Stimulated activated CD8-positive, alpha-beta memory T cell treated with anti-CD3 and anti-CD28 coated beads, Interleukin-12 subunit alpha, Interleukin-12 subunit beta, amount 100 ng/mL, for 4 hours (primary cell): ENCODE measurements at places on chromosomes 4 and X.

- DNase-seq = no peak
Measured at GRCh38 chrX:48043056-48043455, 28.4 kb downstream of the ZNF630 start.

DNA sequence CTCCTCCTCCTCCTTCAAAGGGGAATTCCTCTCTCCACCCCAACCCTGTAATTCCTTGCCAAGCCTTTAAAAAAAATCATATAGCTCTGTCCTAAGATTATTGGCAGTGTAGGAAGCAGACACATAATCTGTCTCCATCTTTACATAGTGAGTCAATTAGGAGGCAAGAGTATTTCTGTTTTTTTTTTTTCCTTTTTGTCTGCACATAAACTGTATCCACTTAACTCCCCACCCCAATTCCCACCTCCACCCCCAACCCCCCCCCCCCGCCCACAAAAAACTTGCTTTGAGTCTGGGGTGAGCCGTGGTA is 182.5 kb downstream of the RASL11B start:
- DNase-seq = no peak

- DNase-seq = no peak
Measured at GRCh38 chrX:140505421-140506337, 810 bp upstream of the SOX3 start.

GRCh38 chr4:8276358-8277240 is 7.0 kb downstream of the HTRA3 start:
- no peak for DNase-seq

GRCh38 chr4:130808492-130808891 is 1712.5 kb downstream of the C4orf33 start:
- no peak for DNase-seq

- DNase-seq = no peak
Measured at GRCh38 chr4:145539671-145540070, 58.0 kb downstream of the SMAD1 start.

DNA sequence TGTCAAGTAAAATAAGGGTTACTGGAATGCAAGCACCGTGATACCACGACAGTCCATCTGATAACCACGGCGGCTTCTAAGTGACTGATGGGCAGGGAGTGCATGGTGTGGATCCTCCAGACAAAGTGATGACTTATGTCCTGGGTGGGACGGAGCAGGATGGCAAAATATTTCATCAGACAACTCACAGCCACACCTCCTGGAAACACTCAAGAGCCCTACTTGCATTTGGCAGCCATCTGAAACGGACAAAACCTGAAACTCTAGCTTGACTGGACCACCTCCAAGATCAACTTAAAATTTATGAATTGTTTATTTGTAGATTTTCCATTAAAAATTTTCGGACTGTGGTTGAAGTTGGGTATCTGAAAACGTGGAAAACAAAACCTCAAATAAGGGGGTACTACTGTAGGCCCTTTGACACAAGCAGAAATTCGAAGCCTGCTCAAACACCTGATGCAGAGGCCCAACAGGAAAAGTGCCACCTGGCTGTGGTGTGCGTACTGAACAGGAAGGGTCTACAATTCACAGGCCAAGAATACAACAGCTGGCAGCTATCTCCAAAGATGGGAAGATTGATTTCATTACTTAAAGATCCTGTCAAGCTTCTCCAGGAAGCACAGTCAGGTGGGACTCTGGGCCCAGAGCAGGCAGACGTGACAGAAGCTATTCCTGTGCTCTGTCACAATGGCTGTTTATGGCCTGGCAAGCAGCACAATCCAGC is 26.0 kb downstream of the LRIT3 start:
- no peak for DNase-seq

DNA sequence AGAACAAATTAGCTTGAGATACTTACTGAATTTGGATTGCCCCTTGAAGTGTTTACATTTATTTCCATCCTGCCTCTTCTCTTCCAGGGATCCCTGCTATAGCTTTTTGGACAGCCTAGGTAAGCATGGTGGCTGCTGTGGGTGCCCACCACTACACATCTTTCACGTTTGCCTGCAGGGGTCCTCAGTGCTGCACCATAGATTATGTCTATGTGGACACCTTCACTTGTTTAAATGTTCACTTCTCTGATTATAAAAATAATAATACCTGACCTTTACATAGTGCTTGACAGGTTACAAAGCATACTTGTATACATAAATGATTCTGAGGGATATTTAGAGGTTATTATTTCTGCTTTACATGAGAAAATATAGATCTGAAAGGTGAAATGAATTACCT is 67.9 kb upstream of the SLC4A4 start:
- DNase-seq = no peak

DNA sequence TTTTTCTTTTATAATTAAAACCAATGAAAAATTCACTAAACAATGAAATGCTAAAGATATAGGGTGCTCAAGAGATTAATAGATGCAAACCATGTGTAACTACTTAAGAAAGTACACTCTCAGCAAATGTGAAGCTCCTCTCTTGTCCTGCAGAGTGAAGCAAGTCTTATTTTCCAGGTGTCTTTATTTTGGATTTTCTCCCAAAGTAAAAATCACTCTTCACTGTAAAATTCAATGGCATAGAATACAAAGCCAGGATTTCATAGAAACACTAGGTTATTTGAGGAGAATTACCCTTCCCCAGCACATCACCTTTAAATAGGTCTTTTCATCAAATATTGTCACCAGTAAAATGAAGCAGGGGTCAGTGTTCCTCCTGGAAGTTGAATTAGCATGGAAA is 57.0 kb upstream of the GIMD1 start:
- DNase-seq = no peak

GRCh38 chr4:188400451-188400850 is 261.2 kb downstream of the TRIML1 start:
- no peak for DNase-seq

GRCh38 chr4:165331359-165331758 is 3.9 kb downstream of the MSMO1 start:
- DNase-seq = no peak

GRCh38 chr4:70979445-70980008 is 13.9 kb upstream of the DCK start:
- DNase-seq = no peak

- no peak for DNase-seq
Measured at GRCh38 chr4:11293866-11294265, 134.8 kb downstream of the HS3ST1 start.

- DNase-seq = no peak
Measured at GRCh38 chrX:9663216-9663615, 102.4 kb downstream of the GPR143 start.

GRCh38 chr4:18057821-18058533 is 36.4 kb upstream of the LCORL start:
- no peak for DNase-seq

GRCh38 chr4:147134536-147135210 is 189.0 kb upstream of the TTC29 start:
- DNase-seq = no peak

DNA sequence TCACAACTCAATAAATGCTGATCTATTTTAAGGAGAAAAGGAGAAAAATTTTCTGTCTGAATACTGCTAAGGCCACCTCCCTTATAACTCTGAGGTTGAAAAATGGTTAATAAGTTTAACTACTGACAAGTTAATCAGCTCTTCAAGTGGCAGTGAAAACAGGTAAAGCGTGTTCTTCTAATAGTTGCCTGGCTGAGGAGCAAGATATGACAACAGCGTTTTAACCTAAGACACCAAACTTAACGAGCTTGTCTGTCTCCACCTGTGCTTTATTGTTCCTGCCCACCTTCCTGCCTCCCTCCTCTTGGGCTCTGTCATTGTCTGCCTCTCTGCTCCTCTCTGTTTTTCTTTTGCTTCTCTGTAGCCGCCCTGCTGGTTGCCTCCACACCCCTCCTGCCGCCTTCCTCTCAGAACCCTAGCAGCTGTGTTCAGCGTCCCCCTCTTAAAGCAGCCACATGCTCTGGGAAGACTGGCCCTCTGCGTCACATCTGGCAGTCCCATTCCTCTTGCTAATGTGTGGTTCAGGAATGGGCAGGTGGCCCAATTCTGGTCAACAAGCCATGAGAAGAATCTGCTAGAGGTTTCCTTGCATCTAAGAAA is 4.3 kb upstream of the TSPAN5 start:
- DNase-seq = peak; percentile 15

- DNase-seq = no peak
Measured at GRCh38 chr4:123596805-123597204, 200.2 kb downstream of the SPRY1 start.

DNA sequence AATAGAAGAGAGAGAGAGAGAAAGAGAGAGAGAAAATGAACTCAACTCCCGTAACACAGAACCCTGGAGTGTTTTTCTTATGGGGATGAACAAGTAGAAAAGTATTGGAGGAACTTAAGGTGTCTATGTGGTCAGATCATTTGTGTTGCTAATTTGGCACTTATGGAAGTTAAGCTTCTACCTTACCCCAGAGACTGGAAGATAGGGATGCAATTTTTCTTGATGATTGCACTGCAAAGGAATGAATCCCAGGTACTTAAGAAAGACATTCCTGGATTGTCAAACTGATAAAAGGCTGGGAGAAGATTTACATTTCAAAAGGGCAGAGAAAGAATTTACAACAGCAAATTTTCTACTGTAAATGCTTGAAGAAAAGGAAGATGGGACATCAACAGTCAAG is 57.2 kb downstream of the MAP9 start:
- no peak for DNase-seq

- no peak for DNase-seq
Measured at GRCh38 chrX:29295987-29296680, 708.9 kb downstream of the IL1RAPL1 start.

GRCh38 chr4:146847345-146847744 is 98.3 kb downstream of the TTC29 start:
- no peak for DNase-seq

DNA sequence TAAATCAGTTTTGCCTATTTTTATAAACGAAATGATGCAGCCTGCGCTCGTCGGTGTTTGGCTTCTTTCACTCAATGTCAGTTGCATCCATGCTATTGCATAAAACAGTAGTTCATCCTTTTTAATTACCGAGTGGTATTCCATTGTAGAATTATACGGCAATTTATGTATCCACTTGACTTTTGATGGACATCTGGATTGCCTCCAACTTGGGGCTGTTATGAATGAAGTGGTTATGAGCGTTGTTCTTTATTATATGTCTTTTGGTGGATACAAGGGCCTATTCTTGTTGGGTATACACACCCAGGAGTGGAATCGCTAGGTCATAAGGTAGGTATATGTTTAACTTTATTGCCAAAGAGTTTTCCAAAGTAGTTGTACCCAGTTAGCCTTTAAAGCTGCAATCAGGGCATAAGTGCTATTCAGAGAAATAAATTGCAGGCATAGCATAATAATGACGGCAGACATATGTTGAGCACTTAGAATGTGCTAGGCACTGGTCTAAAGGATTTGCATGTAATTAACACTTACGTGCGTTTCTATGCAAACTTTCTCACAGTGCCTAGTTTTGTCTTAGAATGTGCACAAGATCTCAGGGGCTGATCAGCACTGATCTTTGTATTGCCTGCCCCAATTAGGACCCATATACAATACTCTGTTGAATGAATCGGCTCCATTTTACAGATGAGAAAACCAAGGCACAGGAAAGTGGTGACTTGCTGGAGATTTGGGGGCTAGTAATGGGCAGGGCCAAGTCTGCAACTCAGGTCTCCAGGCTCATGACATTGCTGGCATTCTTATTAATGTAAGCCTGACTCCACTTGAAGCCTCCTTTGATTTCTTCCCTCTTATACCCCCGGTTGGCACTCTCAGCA is 407.0 kb downstream of the BCOR start:
- DNase-seq = no peak

- no peak for DNase-seq
Measured at GRCh38 chrX:113947548-113947947, 636.3 kb upstream of the HTR2C start.

GRCh38 chr4:75542824-75543223 is 13.0 kb upstream of the ODAPH start:
- no peak for DNase-seq

DNA sequence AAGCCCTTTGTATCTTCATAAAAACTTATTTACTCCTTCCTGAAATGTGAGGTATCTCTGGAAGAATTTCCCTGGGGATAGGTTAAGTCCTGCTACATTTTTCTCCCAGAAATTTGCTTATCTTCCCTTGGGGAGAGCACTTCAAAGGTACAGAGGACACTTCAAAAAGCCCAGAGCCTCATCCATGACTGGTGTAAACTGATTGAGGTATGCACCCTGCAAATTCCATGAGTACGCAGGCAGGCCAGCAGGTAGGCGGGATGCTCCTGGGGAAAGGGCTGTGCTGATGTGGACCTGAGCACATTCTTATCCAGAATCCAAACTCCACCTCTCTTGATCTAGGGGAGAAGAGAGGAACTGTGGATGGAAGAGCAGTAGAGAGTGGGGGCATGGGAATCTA is 26.3 kb upstream of the RASGEF1B start:
- no peak for DNase-seq

DNA sequence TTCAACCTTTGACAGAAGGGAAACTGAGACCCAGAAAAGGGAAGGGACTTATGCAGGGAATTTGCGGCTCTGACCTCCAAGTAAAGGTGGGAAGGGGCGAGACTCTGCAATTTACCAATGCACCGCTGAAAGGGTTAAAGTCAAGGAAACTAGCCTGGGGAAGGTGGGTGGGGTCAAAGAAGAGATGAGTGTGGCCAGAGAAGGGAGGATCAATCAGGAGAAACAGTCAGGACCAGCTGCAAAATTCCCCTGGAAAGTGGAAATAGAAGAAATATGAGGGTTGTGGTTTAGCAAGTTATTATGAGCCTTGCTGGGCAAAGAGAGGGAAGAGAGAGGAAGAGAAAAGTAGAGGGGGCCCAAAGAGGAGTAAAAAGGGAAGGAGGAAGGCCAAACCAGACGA is 30.5 kb downstream of the STARD8 start:
- no peak for DNase-seq

- DNase-seq = no peak
Measured at GRCh38 chr4:73303711-73304110, 45.1 kb upstream of the ANKRD17 start.

GRCh38 chrX:129823115-129823514 is 20.6 kb downstream of the ZDHHC9 start:
- no peak for DNase-seq

DNA sequence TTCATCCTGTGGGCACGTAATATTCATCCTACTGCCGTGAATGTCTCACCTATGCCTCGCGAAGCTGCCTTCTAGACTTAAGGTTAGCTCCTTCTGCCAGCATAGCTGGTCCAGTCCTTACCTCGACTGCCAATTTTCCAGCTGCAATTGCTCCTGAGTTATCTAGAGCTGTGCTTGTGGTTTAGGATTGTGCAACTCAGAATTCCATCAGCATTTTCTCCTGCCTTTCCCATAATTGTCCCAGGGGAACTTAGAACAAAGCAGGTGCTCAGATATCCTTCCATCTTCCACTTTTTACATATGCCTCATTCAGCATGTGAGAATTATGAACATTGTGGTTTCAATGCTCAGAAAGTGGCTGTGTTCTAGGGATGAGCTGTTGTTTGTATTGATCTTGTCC is 131.4 kb upstream of the ADGRL3 start:
- no peak for DNase-seq

DNA sequence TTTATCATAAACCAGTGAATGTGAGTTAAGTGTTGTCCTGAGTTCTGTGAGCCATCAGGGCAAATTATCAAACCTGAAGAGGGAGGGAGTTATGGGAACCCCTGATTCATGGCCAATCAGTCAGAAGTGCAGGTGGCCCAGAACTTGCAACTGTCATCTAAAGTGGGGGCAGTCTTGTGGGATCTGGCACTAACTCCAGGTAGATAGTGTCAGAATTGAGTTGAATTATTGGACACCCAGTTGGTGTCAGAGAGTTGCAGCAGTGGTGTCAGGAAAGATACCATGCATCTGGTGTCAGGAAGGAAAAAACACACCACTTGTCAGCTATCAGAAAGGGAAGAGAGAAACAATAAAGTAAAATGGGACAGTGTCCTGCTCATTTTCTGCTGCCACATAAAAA is 8.4 kb downstream of the CORIN start:
- DNase-seq = no peak
